ENCODE measurements at places on chromosomes 5 and 9.

GRCh38 chr5:161077936-161078545 is 226.0 kb upstream of the ATP10B start:
- no peak for DNase-seq

- no peak for DNase-seq
Observed at GRCh38 chr5:98780390-98780789, 6.9 kb downstream of the RGMB start.

DNA sequence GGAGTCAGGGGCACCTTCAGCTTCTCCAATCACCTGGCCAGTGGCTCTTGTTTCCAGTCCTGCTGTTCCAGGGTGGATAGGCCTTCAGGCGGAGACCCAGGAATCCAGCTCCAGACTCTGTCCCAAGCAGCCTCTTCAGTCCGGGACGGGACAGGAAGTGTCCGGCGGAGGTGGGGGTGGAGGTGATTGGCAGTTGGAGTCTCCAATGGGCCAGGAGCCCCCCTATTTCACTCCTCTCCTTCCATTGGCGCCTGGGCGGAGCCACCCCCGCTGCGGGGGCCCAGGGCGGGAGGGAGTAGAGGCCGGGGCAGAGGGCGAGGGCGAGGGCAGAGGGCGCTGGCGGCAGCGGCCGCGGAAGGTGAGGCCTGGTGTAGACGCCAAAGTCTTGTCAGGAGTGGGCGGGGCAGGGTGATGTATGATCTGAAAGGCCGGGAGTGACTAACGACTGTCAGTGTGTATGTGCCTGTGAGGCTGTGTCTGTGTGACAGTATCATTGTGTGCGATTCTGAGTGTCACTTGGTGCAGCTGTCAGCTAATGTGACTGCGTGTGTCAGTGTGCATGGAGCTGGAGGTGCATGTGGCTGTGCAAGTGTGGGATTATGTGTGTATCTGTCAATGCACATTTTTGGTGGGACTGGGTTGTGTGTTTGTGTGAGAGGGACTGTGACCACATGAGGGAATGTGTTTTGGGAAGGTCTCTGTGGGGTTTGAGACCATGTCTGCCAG is at the start of gene IL11RA:
Gene IL11RA, plus strand, starts transcription at position 310 of the 726 bp plus-strand sequence. CDS start 3,033 bp downstream, outside the sequence.
- peak; percentile 67 for DNase-seq

- DNase-seq: no peak
Observed at GRCh38 chr5:110342683-110343082, 383.8 kb downstream of the TMEM232 start.

- peak; percentile 63 for DNase-seq
Observed at GRCh38 chr5:148910686-148911361, 84.4 kb downstream of the ADRB2 start.

DNA sequence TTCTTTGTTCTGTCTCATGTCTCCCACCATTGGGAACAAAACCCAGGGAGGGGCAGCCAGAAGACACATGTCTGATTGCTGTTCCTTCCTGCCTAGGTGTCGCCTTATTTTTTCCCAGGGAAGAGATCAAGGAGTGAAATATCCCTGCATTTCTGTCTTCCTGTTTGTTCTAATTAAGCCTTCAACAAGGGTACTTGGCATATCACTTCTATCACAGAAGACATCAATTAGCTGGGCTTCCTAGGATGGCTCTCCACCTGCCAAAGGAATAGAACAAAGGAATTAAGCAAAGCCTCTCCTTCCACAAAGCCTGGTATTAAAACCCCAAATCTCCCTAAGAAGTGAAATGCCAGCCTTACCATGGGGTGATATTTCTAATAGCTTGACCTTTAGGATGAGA is 299.5 kb upstream of the CD180 start:
- DNase-seq: no peak

- no peak for DNase-seq
Observed at GRCh38 chr9:12771891-12772290, 2.9 kb upstream of the LURAP1L start.

- DNase-seq: no peak
Observed at GRCh38 chr9:34158362-34158869, 20.4 kb upstream of the UBAP1 start.

DNA sequence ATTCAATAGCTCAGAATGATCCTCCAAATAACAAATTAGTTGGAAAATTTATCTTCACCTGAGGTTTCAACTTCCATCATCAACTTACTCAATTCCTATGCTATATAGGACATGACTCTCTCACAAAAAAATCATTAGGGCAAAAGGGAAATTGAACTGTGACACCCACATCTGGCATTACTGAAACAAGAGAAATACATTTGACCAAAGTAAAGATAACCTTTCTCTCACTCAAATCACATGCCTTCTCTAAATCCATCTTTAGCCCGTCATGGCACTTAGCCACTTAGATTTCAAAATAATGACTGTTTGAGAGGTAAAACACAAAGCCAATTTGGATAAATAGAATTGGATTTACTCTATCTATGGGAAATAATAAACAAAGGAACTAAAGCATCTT is 126.4 kb downstream of the ADAMTS6 start:
- no peak for DNase-seq

All from H54 (cell line).